Stimulated activated CD4-positive, alpha-beta T cell treated with anti-CD3 and anti-CD28 coated beads, Interleukin-1b, Interleukin-23, amount 100 ng/mL, for 4 hours (primary cell): ENCODE measurements at places on chromosomes 13 and 19.

- no peak for DNase-seq
Measured at GRCh38 chr13:78420814-78421213, 182.5 kb downstream of the POU4F1 start.

GRCh38 chr13:60398907-60399589, 2.0 kb downstream of the TDRD3 start:
- DNase-seq: no peak

GRCh38 chr19:47110521-47111005, 3.0 kb downstream of the ZC3H4 start:
- DNase-seq: peak; percentile 49

- DNase-seq: no peak
Measured at GRCh38 chr19:38323291-38323690, 3.6 kb downstream of the KCNK6 start.

GRCh38 chr13:50071379-50071778, 56.1 kb downstream of the KCNRG start:
- DNase-seq: no peak
